ENCODE measurements at places on chromosomes 3 and 15.

- no peak for DNase-seq
Measured at GRCh38 chr3:24299806-24300626, 194.6 kb downstream of the THRB start.

DNA sequence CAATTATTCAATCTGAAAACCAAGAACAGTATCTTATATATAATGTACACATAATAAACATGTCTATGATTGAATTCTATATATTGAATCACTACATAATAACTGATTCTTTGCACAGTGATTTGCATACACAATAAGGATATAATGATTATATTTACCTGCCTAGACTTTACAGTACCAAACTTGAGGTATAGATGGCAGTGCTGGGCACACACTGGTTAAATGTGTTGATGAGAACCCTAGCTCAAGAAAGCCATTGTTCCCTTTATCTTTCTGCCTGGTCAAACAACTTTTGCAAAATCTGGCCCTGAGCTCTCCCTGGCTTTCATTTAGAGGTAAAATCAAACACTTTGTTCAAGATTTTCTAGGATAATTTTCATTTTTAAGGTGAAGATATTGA lies 697.7 kb downstream of the TUSC7 start:
- no peak for DNase-seq

GRCh38 chr3:82053236-82053635 lies 291.8 kb upstream of the GBE1 start:
- no peak for DNase-seq

DNA sequence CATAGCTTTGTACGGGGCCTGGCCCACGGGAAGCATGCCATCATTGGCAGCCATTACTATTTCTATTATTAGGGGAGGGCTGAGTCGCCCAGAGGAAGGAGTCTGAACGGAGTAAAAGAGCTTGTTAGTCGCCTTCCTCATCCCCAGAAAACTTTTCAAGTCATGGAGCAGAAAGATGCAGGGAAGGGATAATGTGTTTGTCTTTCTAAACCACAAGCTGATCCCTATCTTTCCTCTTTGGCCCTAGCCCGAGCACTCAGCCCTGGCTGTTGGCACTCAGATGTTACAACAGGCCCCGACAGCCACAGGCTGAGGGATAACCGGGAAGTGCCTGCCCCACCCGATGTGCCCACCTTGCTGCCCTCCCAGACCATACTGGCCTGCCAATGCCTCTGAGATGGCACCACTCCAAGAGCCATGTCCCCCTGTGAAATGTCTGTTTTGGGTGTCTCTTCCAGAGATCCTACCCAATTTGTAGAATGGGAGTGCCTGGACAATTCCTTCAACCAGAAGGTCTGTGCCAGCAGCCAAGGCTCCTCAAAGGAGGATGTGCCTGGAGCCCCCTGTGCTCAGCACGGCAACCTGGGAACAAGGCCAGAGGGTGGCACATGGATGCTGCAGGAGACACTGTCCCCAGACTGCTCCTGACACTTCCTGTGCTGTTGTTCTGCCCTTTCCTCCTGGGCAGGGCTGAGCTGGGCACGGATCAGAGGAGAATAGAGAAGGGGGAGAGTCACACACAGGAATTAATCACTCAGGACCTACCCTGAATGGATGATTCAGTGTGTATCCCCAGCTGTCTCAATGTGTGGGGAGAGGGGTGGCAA lies 10.8 kb downstream of the PAK6 start:
- no peak for DNase-seq

DNA sequence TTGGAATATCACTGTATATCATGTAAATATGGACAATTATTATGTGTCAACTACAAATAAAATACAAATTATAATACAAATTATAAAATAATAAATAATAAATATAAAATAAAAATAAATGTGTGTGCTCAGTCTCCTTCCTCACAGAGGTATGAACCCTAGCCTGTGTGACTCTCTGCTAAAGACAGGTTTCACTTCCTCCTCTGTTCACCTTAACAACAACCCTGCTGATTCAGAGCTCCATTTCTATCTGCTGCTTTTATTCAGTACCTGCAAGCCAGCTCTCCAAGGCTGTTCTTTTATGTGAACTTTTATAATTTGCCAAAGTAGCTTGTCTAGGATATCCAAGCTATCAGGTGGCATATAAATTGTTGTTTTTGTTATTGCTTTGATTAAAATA lies 610.7 kb upstream of the GRM7 start:
- no peak for DNase-seq

DNA sequence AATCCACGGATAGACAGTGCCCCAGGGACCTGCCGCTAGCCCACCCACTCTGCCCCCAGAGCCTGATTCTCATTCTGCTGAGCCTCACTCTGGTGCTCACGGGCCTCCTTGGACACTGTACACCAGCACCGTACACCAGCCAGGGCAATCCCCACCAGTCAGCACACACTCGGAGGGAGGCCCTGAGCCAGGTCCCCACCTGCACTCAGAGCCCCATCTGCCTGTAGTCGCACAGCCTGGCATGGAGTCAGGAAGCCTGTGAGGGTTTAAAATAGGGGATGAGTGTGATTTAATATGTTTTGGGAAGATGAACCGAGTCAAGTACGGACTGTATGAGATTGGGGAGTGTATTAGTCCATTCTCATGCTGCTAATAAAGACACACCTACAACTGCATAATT lies 223.0 kb downstream of the SLCO3A1 start:
- no peak for DNase-seq
